CD4-positive, alpha-beta T cell treated with Interleukin-6 for 4 hours (primary cell): ENCODE measurements at places on chromosomes 1 and 21.

DNA sequence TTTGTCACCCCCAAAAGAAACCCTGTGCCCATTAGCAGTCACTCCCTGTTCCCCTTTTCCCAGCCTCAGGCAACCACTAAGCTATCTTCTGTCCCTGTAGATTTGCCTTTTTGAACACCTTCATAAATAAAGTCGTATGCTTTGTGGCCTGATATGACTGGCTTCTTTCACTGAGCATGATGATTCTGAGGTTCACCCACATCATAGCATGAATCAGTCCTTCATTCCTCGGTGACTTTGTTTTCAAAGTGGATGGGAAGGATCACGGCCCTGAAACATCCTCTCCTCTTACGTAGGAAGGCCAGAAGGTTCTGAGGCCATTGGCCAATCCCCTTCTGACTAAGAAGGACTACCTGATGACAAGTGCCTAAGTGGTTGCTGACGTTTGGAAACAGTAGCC, 39.1 kb downstream of the NIPAL3 start:
- no peak for DNase-seq

DNA sequence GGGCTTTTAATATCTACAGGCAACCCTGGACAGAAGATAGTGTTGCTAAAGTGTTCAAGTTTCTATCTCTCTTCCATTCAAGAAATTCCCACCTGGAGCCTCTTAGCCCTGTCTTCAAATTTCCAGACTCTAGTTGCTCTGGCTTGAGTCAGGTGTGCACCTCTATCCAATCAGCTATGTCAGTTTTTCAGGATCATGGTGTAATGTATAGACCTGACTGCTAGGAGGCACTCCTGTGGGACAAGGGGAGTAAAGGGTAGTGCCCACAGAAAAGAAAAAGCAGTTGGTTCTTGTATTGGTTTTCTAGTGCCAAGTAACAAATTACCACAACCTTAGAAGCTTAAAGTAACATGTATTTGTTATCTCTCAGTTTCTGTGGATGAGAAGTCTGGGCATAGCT, 6.2 kb upstream of the ZRANB2 start:
- DNase-seq: no peak

DNA sequence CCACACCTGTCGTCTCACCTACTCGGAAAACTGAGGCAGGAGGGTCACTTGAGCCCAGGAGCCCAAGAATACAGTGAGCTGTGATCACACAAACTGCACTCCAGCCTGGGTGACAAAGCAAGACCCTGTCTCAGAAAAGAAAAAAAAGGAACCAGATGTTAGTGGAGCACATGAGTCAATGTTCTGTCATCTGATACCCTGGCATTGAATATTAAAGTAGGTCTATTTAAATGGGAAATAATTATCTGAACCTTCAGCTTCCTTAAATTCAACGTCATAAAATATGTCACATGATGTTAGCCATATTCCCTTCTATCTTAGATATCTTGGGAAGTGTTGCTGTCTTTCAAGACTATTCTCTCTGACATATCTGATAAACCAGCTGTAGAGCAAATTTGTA, 47.3 kb downstream of the NCAM2 start:
- DNase-seq: no peak

GRCh38 chr1:93332368-93332767, 13.3 kb upstream of the DR1 start:
- no peak for DNase-seq

DNA sequence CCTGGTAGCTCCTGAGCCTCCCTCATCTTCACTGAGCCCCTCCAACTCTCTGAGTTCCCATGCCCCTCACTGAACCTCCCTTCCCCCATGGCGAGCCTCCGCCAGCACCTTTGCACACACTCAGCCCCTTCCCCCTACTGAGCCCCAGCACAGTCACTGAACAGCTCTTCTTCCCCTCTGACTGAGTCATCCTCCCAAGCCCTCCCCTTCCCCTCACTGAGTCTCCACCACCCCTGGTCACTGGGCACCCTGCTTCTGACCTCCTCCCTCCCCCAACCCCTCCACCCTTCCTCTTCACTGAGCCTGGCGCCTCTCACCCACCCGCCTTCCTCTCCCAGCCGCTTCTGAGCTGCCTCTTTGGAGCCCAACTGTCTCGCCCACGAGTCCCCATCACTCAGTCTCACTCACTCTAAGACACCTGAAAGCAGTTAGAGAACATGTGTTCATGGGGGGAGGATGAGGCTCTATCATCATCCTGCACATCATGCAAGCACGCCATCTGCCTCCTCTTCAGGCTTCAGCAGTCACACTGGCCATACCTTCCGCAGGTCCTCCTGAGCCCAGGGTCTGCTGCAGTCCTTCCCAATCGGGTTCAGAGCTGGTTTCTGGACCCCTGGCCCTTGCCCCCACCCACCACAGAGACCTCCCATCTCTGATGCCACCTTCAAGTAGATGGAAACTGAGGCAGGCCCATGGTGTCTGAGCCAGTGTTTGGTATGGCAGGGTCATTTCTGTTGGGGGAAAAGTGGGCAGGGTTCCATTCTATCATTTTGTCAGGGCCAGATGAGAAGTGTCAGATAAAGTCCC, 2.0 kb upstream of the TRNP1 start:
- DNase-seq: no peak

DNA sequence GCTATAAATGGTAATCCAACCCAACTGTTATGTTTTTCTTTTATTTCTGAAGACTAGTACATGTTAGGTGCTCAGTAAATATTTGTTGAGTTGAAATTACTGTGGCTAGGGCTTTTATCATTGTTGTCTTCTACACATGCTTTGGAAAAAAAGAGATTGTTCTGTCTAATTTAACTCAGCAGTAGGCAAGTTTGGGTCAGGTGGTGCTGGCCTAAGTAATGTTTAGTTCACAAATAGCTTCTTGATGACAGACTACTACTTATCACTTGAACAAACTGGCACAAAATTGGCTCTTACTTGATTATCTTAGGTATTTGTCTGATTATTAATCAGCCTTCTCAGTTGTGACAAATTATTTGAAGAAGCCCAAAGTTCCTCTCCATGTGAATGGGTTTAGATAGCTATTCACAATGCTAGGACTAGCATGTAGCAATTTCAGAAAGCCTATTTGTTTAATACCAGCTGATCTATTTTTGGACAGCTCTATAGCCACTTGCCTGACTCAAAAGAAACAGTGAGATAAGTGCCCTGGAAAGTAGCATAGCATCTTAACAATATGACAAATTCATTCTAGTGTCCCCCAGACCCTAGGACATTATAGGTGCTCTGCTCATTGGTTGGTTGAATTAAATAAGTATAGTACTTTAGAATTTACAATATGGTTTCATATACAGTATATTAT, 32.6 kb downstream of the TMEM200B start:
- no peak for DNase-seq

GRCh38 chr1:206002871-206003801, at the start of gene RAB7B:
Gene RAB7B (minus strand): TSS chr1:206003395. CDS start chr1:205994135, 9,260 bp downstream.
- DNase-seq: no peak

DNA sequence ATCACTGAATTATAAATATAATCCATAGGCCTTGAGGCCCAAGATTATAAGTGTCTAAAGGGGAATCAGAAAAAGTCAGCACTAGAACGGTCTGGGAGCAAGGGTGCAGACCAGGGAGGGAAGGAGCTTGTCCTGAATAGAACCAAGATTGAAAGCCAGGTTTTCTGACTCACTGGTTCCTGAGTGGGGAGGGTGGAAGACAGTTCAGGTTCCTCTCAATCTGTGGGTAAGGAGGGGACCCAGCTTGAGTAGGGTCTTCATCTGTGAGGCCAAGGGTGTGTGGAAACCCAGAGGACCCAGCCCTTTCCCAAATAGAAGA, 842 bp downstream of the LENEP start:
- DNase-seq: no peak

DNA sequence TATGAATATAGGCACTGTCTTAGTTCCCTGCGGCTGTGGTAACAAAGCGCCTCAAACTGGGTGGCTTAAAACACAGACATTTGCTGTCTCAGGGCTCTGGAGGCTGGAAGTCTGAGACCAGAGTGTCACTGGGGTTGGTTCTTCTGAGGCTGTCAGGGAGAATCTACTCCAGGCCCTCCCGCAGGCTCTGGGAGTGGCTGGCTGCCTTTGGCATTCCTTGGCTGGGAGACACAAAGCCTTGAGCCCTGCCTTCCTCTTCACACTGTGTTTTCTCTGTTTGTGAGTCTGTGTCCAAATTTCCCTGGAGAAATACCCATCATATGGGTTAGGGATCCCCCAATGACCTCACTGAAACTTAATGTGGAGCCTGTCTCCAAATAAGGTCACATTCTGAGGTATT, 38.5 kb downstream of the B3GALT5 start:
- no peak for DNase-seq

DNA sequence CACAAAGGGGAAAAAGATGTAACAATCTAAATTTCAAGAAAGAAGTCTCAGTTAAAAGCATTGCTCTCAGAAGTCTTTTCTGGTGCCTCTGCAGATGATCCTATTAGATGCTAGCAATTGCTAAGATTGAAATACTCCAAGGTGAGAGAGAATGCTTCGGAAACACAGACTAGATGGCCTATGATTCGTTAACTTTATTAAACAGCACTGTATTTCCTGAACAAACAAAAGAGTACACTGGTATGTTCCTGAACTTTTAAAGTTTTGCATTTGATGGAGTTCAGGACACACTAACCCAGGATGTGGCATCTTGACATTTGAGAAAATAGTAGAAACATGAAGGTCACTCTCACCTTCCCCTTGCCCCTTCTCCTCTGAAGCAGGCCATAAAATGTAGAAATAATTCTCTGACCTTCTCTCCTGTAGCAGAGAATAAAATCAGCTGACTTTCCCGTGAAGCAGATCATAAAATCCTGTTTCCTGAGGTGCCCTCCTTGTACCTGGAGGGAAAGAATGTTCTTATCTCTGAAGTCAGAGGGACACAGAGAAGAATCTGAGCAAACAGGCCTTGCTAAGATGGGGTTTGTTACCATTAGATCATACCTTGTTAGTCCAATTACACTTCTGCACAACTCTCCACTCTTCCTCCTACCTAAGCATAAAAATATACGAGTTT, 142.9 kb upstream of the USP25 start:
- no peak for DNase-seq

DNA sequence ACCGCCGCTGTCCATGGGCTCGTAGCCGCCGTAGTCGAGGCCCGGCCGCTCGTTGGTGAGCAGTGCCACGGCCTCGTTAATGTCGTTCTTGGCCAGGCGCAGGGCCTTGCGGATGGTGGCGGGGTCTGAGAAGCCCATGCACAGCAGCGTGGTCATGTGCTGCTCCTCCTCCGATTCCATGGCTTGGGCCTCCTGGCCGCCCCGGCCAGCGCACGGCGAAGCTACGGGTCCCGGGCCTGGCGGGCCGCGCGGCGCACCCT, 300 bp downstream of the USP24 start:
- DNase-seq: no peak

DNA sequence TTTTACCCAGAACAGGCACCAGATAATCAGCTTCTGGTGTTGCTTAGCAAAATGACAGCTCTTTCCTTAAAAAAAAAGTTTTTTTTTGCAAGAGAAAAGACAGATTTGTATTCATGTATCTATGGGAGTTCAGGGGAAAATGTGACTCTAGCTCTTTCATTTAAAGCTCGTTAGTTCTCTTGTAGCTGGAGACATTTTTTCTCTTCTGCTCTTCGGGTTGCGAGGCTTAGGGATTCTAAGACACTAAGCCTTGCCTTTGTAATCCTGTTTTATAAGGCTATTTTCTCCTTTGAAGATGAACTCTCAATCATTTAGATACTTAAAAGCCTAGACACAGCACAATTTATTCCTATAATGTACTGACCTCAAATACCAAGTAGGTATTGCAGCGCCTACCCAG, 40.3 kb upstream of the EDARADD start:
- no peak for DNase-seq

- DNase-seq: no peak
Observed at GRCh38 chr1:41609166-41609883, 124.8 kb upstream of the EDN2 start.

- no peak for DNase-seq
Observed at GRCh38 chr1:66267201-66267940, 266.6 kb upstream of the SGIP1 start.

GRCh38 chr1:17440827-17441168, 1.3 kb upstream of the RCC2 start:
- no peak for DNase-seq

DNA sequence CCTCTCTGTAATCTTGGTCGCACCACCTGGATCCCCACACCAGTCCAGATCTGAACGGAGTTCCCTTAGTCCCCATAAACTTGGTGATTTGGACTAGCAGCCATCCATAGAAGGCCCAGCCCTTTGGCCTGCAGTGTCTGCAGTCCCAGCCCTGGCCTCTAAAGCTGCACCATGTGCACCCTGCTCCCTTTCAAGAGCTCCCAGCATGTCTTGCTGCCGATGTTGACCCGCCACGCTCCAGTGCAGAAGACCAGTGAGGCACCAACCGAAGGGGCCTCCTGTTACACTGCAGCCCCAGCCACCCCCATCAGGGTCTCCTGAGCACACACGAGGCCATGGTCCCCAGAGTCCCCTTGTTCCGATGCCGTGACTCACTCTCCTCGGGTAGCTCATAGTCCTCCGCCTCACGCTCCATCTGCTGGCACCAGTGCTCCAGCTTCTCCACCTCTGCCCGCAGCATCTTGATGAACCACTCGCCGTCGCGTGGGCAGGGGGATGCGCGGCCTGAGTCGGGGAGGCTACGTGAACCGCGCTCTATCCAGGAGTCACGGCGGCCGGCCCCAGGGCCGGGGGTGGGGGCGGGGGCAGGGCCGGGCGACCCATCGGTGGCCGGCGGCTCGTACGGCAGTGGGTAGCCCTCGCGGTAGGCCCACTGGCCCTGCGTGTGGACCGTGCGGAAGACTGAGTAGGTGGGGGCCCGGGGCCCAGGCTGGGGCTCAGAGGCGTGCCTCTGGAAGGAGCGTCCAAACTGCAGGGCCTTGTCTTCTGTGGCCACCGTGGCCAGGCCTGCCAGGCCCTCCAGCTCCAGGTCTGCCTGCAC, 8.9 kb upstream of the SMIM12 start:
- DNase-seq: no peak

GRCh38 chr1:190328361-190328760, 149.3 kb downstream of the BRINP3 start:
- DNase-seq: no peak

DNA sequence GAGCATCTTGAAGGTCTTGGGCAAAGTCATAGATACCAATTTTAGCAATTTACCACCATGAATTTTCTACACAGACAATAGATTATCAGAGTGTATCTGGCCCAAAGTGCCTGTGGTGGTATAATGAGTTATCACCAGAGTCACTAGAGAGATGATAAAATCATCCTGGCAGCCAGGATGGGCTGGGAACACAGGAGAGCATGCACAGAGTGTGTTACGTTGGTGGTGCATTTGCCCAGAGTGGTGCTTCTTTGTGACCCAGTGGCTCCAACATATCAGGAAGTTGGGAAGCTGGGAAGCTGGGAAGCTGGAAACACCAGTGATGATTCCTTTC, 236.7 kb upstream of the PROX1 start:
- DNase-seq: no peak

- peak; percentile 2 for DNase-seq
Observed at GRCh38 chr1:220321758-220322157, 49.5 kb upstream of the RAB3GAP2 start.

GRCh38 chr21:20949884-20950283, 48.3 kb upstream of the NCAM2 start:
- DNase-seq: no peak

GRCh38 chr1:107359472-107360241, 218.8 kb downstream of the NTNG1 start:
- DNase-seq: no peak
